ENCODE measurements at places on chromosomes 5 and 9.

GRCh38 chr9:27442464-27442863 is 81.6 kb upstream of the IFNK start:
- ATAC-seq: no peak

DNA sequence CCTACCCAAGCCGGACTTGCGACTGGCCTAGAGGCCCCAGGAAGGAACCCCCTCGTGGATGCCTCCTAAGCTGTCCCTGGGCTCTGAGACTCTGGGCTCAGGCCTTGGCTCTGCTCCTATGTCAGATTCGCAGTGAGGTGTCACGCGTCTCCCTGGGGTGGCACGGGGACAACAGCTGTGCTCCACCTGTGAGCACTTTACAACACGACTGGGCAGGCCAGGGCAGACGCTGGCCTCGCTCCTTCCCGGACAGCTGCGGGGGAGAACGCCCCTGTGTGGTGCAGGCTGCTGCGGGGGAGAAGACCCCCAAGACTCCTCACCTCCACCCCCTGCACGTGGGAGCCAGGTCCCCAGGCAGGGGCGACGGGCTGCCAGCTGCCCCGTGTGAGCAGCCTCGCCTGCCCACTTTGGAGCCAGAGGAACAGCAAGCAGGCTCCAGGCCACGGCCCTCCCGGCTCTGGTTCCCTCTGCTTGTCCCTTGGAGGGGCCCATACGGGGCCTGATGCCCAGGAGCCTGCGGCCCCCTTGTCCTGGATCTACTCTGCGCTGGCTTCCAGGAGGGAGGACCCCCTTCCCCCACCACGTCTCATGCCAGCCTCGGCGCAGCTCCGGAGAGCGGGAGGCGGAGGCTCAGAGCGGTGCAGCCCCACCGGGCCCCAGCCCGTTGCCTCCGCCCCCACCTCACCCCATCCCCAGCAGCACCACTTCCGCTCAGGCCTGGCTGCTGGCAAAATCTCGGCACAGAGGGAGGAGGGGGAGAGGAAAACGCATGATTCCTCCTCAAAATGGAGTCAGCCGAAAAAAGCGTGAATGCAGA is 36.0 kb downstream of the SARDH start:
- peak; percentile 57 for ATAC-seq

GRCh38 chr9:87613265-87614111 is 112.4 kb upstream of the CTSL start:
- ATAC-seq: peak; percentile 54

GRCh38 chr5:171762903-171763302 is 22.7 kb upstream of the SMIM23 start:
- ATAC-seq: no peak

GRCh38 chr5:115487756-115488155 is 56.8 kb downstream of the FEM1C start:
- no peak for ATAC-seq

DNA sequence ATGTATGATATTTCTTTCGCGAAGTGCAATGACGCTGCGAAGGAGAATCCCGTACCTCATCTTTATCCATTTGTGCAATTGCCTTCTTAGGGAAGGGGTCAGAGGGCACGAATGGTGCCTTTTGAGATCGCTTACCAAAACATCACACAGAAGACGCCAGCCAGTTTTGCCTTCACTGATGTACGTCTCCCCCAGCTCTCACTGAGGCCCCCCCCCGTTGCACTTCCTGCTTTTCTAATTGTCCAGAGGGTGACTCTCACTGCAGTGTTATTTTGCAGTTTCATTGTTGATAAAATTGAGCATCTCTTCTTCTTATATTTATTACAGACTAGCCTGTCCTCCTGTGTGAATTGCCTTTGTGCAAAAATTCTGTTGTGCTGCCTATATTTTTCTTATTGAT is 39.0 kb upstream of the CACNA1B start:
- ATAC-seq: no peak

DNA sequence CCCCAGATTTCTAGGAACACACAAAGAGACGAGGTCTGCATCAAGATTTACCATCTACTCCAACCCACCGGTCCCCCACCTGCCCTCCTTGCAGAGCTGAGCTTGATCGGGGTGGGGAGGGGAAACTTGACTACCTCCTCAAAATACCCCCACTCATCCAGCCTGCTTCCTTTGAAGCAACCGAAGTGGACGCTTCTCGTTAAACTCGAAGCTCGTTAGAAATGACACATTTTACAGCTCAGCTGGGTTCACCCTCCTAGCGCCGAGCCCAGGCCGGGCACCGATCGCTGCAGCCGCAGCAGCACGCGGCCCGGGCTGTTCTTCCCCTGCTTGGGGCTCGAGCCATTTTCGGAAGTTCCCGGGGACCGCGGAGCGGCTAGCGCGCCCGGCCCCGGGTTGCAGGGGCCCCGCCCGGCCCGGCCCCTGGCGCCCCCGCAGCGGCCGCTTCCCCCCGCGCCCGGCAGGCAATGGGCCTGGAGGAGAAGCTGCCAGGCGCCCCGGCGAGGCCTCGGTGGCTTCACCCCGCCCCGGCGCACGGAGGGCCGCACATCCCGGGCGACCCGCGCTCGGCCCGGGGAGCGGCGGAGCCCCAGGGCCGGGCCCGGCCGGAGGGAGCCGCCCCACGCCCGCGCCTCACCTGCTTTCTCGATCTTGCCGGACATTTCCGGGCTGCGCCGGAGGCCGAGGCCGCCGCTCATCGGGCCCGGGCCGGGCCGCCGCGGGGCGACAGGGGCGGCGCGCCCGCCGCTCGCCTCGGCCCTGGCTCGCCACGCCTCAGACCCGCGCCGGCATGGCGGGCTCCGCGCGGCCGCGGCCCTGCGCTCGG is 530 bp downstream of the RAPGEF1 start:
- peak; percentile 66 for ATAC-seq

GRCh38 chr5:157582731-157583620 is 7.4 kb upstream of the ADAM19 start:
- ATAC-seq: no peak

- ATAC-seq: no peak
Measured at GRCh38 chr9:34465468-34465867, 6.9 kb downstream of the DNAI1 start.

DNA sequence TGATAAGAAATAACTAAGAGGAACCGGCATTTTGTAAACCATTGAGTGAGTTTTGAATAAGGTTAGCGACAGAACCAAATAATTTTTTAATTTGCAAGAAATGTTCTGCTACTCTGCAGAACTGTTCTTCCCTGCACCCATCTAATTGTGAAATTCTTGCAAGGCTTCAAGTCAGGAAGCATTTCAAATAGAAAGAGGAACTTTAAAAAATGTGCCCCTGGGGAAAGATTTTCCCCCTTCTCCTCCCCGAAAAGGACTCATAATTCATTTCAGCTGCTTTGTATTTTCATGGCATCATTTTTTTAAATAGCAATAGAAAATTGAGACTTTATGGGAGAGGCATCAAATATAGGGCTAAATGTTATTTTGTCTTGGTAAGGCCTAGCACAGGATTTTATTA is 180.9 kb upstream of the ANKRD55 start:
- ATAC-seq: no peak

GRCh38 chr5:56128113-56128512 is 105.0 kb downstream of the ANKRD55 start:
- no peak for ATAC-seq

DNA sequence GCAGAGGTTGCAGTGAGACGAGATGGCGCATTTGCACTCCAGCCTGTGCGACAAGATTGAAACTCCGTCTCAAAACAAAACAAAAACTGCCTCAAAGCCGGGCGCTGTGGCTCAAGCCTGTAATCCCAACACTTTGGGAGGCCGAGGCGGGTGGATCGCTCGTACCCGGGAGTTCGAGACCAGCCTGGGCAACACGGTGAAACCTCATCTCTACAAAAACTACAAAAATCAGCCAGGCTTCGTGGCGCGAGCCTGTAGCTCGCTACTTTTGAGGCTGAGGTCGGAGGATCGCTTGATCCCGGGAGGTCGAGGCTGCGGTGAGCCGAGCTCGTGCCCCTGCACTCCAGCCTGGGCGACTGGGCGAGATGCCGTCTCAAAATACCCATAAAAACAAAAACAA is 988 bp downstream of the GFM2 start:
- no peak for ATAC-seq

GRCh38 chr5:127875235-127876021 is 172.2 kb downstream of the CCDC192 start:
- peak; percentile 44 for ATAC-seq

GRCh38 chr9:98708103-98708932 is 417 bp downstream of the GABBR2 start:
- ATAC-seq: peak; percentile 19

DNA sequence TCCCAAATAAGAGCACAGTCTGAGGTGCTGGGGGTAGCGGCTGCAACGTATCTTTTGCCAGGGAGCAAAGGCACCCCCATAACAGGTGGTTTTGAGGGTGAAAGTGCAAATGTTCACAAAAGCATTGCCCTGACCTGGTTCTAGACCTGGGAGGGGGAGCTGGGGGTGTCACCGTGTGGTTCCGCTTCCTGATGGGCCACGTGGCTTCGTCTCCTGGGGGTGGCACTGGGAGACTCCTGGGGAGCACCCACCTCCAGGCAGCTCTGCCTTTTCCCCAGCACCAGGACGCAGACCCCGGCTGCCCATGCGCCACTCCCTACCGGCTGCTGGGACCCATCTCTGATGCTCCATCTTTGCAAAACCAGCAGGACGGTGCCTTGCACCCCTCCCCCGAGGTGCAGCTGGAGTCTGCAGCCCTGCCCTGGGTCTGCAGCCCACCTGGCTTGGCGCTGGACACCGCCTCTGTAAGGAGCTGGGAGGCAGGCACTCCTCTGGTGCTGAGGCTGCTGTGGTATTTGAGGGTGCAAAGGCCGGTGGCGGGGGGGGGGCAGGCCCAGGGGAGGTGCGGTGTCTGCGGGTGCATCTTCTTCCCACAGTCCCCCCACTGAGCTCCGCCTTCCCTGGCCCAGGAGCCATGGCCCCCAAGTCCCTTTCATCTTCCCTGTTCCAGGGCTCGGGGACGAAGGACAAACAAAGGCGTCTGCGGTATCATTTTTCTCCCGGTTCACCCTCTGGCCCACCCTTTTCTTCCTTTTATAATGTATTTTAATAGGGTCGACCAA is 29.8 kb upstream of the RXRA start:
- ATAC-seq: no peak

- no peak for ATAC-seq
Measured at GRCh38 chr5:39755986-39756385, 331.2 kb upstream of the DAB2 start.

GRCh38 chr5:9483243-9483642 is 62.6 kb downstream of the SEMA5A start:
- ATAC-seq: no peak

DNA sequence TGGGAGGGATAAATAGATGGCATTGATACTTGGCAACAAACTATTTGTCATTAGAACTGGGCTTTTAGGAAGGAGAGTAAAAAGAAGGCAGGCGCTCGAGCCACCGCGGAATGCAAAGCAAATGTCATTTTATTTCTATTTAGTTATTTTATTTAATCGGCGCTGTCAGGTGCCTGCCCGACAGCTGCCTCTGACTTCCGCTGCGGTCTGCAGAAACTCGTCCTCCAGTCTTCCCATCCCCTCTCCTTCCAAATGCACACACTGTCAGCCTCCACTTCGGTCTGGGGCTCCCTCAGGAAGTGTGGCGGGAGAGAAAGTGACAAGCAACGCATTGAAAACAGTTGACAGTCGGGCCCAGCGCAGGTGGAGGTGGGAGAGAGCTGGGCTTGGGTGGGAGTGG is 29.3 kb downstream of the ASS1 start:
- no peak for ATAC-seq

DNA sequence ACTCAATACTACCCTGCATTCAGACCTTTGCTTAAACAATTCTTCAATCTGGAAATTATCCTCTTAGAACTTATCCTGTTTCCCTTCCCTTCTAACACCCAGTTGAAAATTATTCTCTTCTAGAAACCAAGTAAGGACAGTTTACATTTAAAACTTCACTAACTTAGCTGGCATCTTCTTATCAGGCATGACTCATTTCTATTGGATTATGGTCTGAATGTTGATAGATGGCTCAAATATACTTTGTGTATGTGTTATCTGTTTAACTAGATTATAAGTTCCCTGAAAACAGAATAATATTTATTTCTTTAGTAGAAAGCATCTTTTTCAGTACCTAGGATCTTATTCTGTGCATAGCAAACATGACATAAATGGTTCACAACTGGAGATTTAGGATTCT is 161.9 kb downstream of the PPP2R2B start:
- ATAC-seq: no peak

DNA sequence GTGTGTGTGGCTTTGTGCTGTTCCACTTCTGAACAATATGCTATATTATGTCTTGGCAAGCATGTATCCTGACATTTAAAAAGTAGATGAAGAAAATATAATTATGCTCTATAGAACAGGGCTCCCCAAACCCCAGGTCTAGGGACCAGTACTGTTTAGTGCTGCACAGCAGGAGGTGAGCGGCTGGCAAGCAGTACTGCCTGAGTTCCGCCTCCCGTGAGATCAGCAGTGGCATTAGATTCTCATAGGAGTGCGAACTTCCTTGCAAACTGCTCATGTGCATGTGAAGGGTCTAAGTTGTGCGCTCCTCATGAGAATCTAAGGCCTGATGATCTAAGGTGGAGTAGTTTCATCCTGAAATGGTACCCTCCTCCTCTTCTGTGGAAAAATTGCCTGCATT is 979.1 kb upstream of the CTNND2 start:
- no peak for ATAC-seq

- no peak for ATAC-seq
Measured at GRCh38 chr9:3884736-3885135, 358.9 kb upstream of the RFX3 start.

- no peak for ATAC-seq
Measured at GRCh38 chr5:118990582-118990981, 2.2 kb upstream of the DTWD2 start.

DNA sequence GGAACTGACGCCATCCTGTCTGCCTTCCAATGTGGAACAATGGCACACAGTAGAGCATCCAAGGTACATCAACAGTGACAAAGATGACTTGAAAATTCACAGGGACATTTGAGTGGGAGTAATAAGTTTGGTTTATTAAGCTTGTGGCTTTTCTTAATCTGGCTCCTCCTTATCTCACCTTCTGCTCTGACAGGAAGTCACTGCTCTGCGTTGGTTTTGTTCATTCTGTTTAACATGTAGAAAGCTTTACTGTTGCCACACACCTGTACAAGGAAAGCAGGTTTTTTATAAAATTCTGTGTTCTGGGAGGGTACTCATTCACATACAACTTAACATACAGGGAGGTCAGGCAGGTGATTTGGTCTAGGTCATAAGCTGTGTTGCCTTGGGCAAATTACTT is 1.6 kb upstream of the GZMK start:
- no peak for ATAC-seq

GRCh38 chr9:93116072-93116961 is 17.7 kb downstream of the NINJ1 start:
- ATAC-seq: peak; percentile 48

DNA sequence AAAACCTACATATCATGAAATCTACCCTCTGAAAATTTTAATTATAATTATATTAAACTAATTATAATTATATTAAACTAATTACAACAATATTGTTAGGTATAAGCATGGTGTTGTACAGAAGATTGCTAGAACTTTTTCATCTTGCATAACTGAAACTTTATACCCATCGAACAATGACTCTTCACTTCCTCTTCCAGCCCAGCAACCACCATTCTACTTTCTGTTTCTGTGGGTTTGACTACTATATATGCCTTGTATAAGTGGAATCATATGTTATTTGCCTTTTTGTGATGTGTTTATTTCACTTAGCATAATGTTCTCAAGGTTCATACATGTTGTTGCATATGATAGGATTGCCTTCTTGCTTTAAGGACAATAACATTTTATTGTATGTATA is 274.2 kb upstream of the CCNH start:
- no peak for ATAC-seq

GRCh38 chr9:121198512-121199042 is 3.1 kb downstream of the RAB14 start:
- ATAC-seq: no peak

Measured in gastroesophageal sphincter (tissue), 4 donors.